Naive thymus-derived CD4-positive, alpha-beta T cell (primary cell): ENCODE measurements at places on chromosomes 13 and 19. TPM values are rescaled to one million over a fixed set of nuclear protein-coding genes. Genes with fewer than 3 reads are reported as not detected.
A peak's percentile ranks its signal among the peaks of the same experiment; 100 is the strongest.

- no peak for DNase-seq
- H3K27ac ChIP-seq, result peak overlapping the region; percentile 90
- no peaks in the 10 kb centered on the region for H3K36me3 ChIP-seq
- H3K27me3 ChIP-seq, result no peaks in the 10 kb centered on the region
- peaks cover 14% of the 10 kb centered on the region for H3K4me1 ChIP-seq
- H3K4me3 ChIP-seq, result peak overlapping the region; percentile 91
These were observed 1.8 kb downstream of the GADD45B start for GRCh38 chr19:2477732-2478191.

GRCh38 chr19:11451871-11452619 lies 16.6 kb downstream of the PRKCSH start:
- no peaks in the 10 kb centered on the region for H3K27me3 ChIP-seq
- DNase-seq, result no peak
- H3K4me3 ChIP-seq, result no peak overlapping the region
- H3K4me1 ChIP-seq, result no peaks in the 10 kb centered on the region

- H3K36me3 ChIP-seq, result no peaks in the 10 kb centered on the region
- DNase-seq, result no peak
- H3K4me1 ChIP-seq, result no peaks in the 10 kb centered on the region
- no peak overlapping the region for H3K27ac ChIP-seq
- H3K27me3 ChIP-seq, result no peaks in the 10 kb centered on the region
- no peak overlapping the region for H3K4me3 ChIP-seq
These were observed 562.1 kb upstream of the PCDH9 start for GRCh38 chr13:67792151-67792676.

GRCh38 chr13:40123962-40124632 lies 468.6 kb downstream of the COG6 start:
- peaks cover 6% of the 10 kb centered on the region for H3K4me1 ChIP-seq
- no peak for DNase-seq
- no peaks in the 10 kb centered on the region for H3K27me3 ChIP-seq
- no peaks in the 10 kb centered on the region for H3K36me3 ChIP-seq
- H3K4me3 ChIP-seq, result no peak overlapping the region

DNA sequence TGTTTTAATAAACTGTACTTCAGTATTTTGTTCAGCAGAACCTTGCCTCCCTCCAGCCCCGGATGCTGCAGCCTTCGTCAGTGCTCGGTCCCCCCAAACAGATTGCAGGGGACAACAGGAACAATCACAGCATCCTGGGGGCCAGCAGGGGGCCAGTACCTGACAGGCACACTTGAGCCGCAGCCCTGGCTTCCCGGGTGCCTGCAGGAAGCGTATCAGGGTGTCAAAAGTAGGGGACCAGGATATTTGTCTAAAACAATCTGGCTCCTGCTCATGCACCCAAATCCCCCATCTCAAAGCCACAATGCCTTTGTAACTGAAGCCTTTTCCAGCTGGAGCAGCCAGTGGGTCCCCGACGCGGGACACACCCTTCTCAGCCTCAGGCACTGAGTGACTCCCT lies 167.5 kb upstream of the TSHZ3 start:
- H3K36me3 ChIP-seq, result no peaks in the 10 kb centered on the region
- no peaks in the 10 kb centered on the region for H3K27me3 ChIP-seq
- no peak overlapping the region for H3K4me3 ChIP-seq
- no peak overlapping the region for H3K27ac ChIP-seq

GRCh38 chr13:26401069-26401468 lies 147.1 kb downstream of the CDK8 start:
- no peaks in the 10 kb centered on the region for H3K4me1 ChIP-seq
- no peak overlapping the region for H3K27ac ChIP-seq
- H3K27me3 ChIP-seq, result no peaks in the 10 kb centered on the region
- peaks cover 30% of the 10 kb centered on the region for H3K36me3 ChIP-seq
- H3K4me3 ChIP-seq, result no peak overlapping the region

DNA sequence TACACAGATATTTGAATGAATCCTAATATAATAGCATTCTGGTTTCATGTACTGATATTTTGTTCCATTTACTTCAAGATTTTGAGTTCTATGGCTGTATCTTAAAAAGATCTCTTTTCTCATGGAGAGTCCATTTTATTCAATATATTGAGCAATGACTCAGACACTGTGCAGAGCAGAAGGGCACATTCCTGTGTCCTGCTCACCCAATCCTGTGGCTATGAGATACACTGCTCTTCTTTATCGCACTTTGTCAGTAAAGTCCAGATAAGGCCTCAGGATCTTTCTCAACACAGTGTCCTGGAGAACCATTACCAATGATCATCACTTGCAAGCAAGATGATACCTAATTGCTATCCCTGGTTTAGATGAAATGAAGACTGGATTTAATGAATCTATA lies 155.0 kb downstream of the CYSLTR2 start:
- H3K27me3 ChIP-seq, result no peaks in the 10 kb centered on the region
- no peaks in the 10 kb centered on the region for H3K36me3 ChIP-seq
- H3K4me3 ChIP-seq, result no peak overlapping the region
- no peak overlapping the region for H3K27ac ChIP-seq

- H3K36me3 ChIP-seq, result no peaks in the 10 kb centered on the region
- DNase-seq, result peak; percentile 73
- H3K4me3 ChIP-seq, result peak within 1 kb of the TSS; percentile 94
- H3K27ac ChIP-seq, result peak within 1 kb of the TSS; percentile 66
- H3K27me3 ChIP-seq, result no peaks in the 10 kb centered on the region
These were observed at the start of gene ZNF440 for GRCh38 chr19:11814029-11814699. ZNF440 (plus strand) TSS chr19:11814273; CDS start chr19:11814448, 175 bp downstream.

GRCh38 chr19:34260771-34261173 lies 6.4 kb downstream of the GARRE1 start:
- peaks cover 3% of the 10 kb centered on the region for H3K4me1 ChIP-seq
- H3K27me3 ChIP-seq, result no peaks in the 10 kb centered on the region
- no peaks in the 10 kb centered on the region for H3K36me3 ChIP-seq
- no peak overlapping the region for H3K27ac ChIP-seq

GRCh38 chr19:41548047-41548446 lies 27.9 kb upstream of the CEACAM21 start:
- H3K4me1 ChIP-seq, result peaks cover 52% of the 10 kb centered on the region
- no peaks in the 10 kb centered on the region for H3K27me3 ChIP-seq
- H3K4me3 ChIP-seq, result no peak overlapping the region
- peak overlapping the region; percentile 88 for H3K27ac ChIP-seq
- no peaks in the 10 kb centered on the region for H3K36me3 ChIP-seq

DNA sequence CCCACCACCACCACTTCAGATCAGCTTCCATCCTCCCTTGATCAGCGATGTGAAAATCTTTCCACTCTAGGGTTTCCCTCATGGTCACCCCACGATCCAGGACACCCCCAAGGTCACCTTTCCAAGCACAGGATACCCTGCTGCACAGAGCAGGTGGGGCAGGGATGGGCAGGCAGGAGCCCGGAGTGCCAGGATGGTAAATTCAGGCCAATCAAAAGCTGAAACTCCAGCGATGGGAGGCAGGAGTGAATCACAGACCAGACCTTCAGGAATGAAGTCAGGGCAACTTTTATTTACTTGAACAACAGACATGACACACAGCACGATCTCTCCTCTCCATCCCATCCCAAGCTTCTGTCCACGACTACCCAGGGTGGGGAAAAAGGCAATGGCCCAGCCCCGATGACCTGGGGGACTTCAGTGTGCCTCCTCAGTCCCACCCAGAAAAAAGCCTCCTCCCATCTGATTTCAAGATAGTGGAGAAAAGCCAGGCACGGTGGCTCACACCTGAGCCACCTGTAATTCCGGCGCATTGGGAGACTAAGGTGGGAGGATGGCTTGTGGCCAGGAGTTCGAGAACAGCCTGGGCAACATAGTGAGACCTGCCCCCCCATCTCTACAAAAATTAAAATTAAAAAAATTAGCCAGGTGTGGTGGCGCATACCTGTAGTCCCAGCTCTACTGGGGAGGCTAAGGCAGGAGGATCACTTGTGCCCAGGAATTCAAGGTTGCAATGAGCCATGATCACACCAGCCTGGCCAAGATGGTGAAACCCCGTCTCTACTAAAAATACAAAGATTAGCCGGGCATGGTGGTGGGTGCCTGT lies 39.2 kb downstream of the ZSWIM4 start:
- DNase-seq, result peak; percentile 27
- peak overlapping the region; percentile 70 for H3K4me3 ChIP-seq
- peak overlapping the region; percentile 85 for H3K27ac ChIP-seq
- H3K4me1 ChIP-seq, result peaks cover 46% of the 10 kb centered on the region

- H3K4me1 ChIP-seq, result peaks cover 42% of the 10 kb centered on the region
- H3K36me3 ChIP-seq, result no peaks in the 10 kb centered on the region
- peak overlapping the region; percentile 3 for H3K4me3 ChIP-seq
- no peak for DNase-seq
- H3K27ac ChIP-seq, result peak overlapping the region; percentile 98
These were observed 4.6 kb downstream of the KLF12 start for GRCh38 chr13:74129500-74130191.

DNA sequence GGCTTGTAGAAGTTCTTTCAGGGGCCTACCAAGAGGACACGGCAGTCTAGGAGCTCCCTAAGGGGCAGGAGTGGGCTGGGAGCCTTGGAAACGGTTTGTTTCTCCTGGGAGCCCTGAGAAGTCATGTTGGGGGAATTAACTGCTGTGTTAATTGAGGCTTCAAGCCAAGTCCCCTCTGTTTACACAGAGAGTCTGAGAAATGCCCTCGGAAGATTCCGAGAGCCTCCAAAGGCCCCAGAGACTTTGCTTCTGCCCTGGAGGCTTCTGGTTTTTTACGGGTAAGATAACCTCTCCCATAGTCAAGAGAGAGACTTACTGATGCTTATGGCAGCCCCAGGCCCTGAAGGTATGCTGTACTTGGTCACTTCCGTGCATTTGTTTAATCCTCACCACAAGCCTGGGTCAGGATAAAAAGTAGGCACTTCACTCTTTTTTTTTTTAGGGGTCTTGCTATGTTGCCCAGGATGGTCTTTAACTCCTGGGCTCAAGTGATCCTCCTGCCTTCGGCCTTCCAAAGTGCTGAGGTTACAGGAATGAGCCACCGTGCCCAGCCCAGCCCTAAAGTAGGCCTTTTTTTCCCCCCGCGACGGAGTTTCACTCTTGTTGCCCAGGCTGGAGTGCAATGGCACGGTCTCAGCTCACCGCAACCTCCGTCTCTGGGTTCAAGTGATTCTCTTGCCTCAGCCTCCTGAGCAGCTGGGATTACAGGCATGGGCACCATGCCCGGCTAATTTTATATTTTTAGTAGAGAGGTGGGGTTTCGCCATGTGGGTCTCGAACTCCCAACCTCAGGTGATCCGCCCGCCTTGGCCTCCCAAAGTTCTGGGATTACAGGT lies 15.2 kb downstream of the IER2 start:
- peaks cover 87% of the 10 kb centered on the region for H3K4me1 ChIP-seq
- no peak for DNase-seq
- no peaks in the 10 kb centered on the region for H3K36me3 ChIP-seq
- no peaks in the 10 kb centered on the region for H3K27me3 ChIP-seq

DNA sequence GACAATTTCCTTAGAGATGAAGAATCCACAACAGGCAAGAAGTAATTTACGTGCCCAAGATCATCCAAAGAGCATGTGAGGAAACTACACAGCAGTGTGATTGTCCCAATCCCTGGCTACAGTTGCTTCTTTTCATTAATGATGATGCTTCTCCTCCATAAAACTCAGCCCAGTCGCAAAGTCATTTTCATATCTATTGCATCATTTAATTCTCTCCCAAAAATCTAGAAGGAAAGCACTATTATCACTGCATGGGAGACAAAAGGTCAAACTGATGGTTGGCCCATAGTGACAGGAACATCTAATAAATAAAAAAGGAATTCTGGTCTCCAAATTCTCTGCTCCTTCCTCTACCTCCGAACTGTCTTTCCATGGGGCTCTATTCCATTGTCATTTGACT lies 103.5 kb upstream of the SERP2 start:
- no peaks in the 10 kb centered on the region for H3K36me3 ChIP-seq
- no peak overlapping the region for H3K4me3 ChIP-seq
- H3K4me1 ChIP-seq, result peaks cover 13% of the 10 kb centered on the region
- no peak for DNase-seq

- no peak for DNase-seq
- H3K36me3 ChIP-seq, result no peaks in the 10 kb centered on the region
- H3K4me1 ChIP-seq, result no peaks in the 10 kb centered on the region
- no peak overlapping the region for H3K27ac ChIP-seq
- H3K4me3 ChIP-seq, result no peak overlapping the region
These were observed 70.3 kb downstream of the FNDC3A start for GRCh38 chr13:49046002-49046401.

DNA sequence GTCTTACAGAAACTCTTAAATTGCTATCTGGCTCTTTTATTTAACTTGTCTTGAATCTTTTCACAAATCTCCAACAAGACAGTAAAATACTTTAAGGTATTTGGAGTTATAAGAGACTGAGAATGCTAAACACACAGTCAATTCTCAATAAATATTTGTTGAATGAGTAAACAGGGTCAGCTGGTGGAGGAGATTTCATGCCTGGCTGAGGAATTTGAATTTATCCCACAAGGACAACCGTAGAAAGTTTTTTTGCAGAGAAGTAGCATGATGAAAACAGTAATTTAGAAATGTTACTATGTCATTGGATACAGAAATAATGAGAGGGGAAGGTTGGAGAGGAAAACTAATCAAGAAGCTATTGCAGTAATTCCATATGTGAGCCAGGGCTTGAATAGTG lies 1223.7 kb downstream of the PCDH17 start:
- no peaks in the 10 kb centered on the region for H3K4me1 ChIP-seq
- no peak overlapping the region for H3K27ac ChIP-seq
- H3K36me3 ChIP-seq, result no peaks in the 10 kb centered on the region

GRCh38 chr13:43573361-43573740 lies 213.4 kb downstream of the ENOX1 start:
- DNase-seq, result no peak
- no peaks in the 10 kb centered on the region for H3K4me1 ChIP-seq
- H3K36me3 ChIP-seq, result no peaks in the 10 kb centered on the region
- H3K27ac ChIP-seq, result no peak overlapping the region

DNA sequence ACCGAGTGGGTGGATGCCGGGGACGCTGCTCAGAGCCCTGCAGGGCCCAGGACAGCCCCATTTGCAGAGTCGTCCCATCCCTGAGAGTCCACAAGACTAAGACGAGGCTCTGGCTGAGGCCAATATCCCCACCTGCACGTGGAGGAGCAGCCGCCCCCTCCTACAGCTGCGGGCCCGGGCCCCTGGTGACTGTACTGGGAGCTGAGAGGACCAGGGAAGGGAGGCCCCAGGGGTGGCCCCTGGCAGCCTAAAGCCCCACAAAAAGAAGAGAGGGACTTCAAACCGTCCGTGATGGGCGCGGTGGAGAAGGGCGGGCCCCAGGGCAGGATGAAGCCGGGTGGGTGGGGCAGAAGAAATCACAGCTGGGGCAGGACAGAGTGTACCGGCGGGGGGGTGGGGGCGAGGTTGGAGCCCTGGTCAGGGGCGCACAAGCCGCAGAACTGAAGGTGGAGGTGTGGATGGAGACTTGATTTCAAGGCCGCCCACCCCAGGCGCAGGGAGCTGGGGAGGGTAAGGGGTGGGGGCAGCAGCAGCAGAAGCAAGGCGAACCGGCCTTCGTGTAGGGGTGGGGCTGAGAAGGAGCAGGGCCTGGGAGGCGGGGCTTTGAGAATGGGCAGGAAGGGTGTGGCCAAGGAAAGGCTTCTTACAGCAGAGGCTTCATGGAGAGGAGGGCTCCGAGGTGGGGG lies 12.9 kb downstream of the CFD start:
- peak overlapping the region; percentile 37 for H3K4me3 ChIP-seq
- DNase-seq, result peak; percentile 69
- no peaks in the 10 kb centered on the region for H3K36me3 ChIP-seq
- peak overlapping the region; percentile 54 for H3K27ac ChIP-seq
- no peaks in the 10 kb centered on the region for H3K27me3 ChIP-seq

- no peaks in the 10 kb centered on the region for H3K36me3 ChIP-seq
- H3K4me1 ChIP-seq, result no peaks in the 10 kb centered on the region
- H3K27ac ChIP-seq, result no peak overlapping the region
- H3K27me3 ChIP-seq, result no peaks in the 10 kb centered on the region
- H3K4me3 ChIP-seq, result no peak overlapping the region
- no peak for DNase-seq
These were observed 106.9 kb downstream of the POSTN start for GRCh38 chr13:37491661-37492060.

The RDH8 gene
- total RNA-seq, result not detected

The LEUTX gene
- not detected for total RNA-seq

The KIR3DL2 gene
- total RNA-seq, result 1.3 TPM

The ZNF792 gene
- total RNA-seq, result 33.9 TPM

The COX7A1 gene
- not detected in 2 replicates for total RNA-seq
